ENCODE measurements at places on chromosomes 16 and 17.

- no peak for DNase-seq
Measured at GRCh38 chr17:82153295-82153691, 55.3 kb upstream of the FASN start.

- DNase-seq: no peak
Measured at GRCh38 chr17:73058022-73058421, 34.5 kb downstream of the SLC39A11 start.

GRCh38 chr17:21532763-21533385, 156.7 kb downstream of the KCNJ12 start:
- DNase-seq: no peak

GRCh38 chr17:46756081-46756735, 62.3 kb downstream of the WNT3 start:
- DNase-seq: no peak

- DNase-seq: peak; percentile 95
Measured at GRCh38 chr17:75261336-75262111, at the start of the genes GGA3 and MRPS7. GGA3 (minus strand) TSS chr17:75261606; CDS start chr17:75261587, 19 bp downstream. MRPS7 (plus strand) TSS chr17:75261879; CDS start chr17:75261901, 22 bp downstream.

- DNase-seq: no peak
Measured at GRCh38 chr16:27550582-27550920, 607 bp downstream of the KATNIP start.

DNA sequence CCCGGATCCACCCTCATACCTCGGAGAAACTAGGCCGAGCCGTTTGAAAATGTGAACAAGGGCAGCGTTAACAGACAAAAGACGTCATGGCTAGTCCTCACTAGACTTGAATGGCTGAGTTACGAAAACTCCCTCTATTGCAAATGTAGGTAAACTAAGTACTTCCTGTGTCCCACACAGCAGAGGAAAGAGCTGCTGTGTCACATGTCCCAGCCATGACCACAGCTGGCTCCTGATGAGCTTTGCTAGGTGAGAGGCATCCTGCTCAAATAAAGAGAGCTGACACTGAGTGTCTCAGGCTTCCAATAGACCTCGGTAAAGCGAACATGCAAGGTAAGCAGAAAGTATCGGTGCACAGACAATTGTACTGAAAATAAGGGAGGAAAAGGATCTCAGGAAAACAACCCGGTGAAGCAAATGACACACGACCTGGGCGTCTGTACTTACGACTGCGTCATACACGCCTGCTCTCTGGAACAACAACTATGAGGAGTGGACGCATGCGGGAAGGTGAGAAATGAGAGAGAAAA, 26.0 kb downstream of the TMEM204 start:
- no peak for DNase-seq

- DNase-seq: no peak
Measured at GRCh38 chr16:72198021-72198711, 26.2 kb upstream of the PMFBP1 start.

- no peak for DNase-seq
Measured at GRCh38 chr17:53516636-53517035, 306.1 kb upstream of the KIF2B start.

DNA sequence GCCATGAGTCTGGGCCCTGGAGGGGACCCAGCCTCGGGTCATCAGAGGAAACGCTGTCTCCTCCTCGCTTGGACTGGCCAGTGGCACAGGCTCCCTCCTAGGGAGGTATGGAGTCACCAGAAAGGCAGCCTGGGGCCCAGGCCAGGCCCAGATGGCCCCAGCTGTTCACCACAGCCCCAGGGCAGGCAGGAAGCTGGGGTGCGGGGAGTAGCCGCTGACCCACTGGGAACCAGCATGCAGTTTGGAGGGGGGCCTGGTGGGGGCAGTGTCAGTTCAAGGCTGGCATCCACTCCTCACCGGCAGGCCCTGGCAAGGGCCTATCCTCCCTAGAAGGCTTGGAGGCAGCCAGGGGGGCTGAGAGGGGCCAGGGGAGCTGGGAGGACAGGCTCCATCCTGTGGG, 48.8 kb downstream of the SDK2 start:
- peak; percentile 45 for DNase-seq

DNA sequence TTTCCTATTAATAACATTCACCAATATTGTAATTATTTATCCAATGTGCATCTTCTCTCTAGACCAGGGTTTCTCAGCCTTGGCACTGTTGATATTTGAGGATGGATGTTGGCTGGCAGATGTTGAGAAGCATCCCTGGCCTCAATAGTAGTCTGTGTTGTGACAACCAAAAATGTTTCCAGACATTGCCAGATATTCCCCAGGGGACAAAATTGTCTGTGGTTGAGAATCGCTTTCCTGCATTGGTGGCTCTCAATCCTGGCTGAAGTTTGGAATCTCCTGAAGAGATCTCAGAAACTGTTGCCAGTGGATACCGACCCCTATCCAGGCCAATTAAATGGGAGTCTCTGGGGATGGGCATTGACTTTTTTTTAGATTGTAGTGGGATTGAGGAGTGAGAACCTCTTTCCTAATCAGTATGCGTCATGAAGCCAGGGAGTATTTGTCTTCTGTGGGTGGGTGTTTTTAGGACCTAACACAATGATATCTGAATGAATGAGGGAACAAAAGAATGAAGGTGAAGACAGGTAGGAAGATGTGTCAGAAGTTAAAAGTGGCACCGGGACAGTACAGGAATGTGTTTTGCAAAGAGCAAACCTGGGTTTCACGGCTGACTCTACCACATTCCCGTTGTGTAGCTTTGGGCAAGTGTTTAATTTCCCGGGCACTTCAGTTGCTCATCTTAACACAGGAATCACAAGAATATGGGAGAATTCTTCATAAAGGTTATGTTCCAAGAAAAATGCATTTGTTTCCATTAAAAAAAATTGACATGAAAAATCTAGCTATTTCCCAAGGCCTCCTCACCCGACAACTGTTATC, 24.3 kb downstream of the HSD17B2 start:
- no peak for DNase-seq

GRCh38 chr16:57818377-57819064, 16.2 kb upstream of the KIFC3 start:
- no peak for DNase-seq

- DNase-seq: no peak
Measured at GRCh38 chr17:75447951-75448856, 8.2 kb upstream of the TMEM94 start.

GRCh38 chr17:39949028-39949427, 13.8 kb upstream of the GSDMA start:
- DNase-seq: no peak

DNA sequence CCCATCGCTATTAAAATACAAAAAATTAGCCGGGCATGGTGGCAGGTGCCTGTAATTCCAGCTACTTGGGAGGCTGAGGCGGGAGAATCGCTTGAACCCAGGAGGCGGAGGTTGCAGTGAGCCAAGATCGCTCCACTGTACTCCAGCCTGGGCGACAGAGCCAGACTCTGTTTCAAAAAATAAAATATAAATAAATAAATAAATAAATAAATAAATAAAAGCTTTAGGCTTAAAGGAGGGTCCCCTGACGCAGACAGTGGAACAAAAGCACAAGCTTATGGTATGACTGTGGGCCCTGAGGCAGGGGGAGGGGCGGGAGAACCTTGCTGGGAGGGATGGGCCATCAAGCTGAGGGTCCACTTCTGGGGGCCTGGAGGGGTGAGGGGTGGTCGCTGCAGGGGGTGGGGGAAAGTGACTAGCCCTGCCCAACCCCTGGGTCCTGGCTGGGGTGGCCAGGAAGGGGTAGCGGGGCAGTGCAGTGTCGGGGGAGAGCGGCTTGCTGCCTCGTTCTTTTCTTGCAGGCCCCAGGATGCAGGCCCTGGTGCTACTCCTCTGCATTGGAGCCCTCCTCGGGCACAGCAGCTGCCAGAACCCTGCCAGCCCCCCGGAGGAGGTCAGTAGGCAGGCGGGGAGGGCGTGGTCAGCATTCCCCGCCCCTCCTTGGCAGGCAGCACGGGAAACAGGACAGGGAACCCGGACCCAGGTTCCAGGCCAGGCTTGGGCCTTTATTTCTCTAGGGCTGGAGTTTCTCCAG, 4.7 kb downstream of the SERPINF1 start:
- DNase-seq: no peak

GRCh38 chr17:6910987-6911603, 79.6 kb upstream of the TEKT1 start:
- no peak for DNase-seq

GRCh38 chr16:50282010-50282538, 15.7 kb downstream of the ADCY7 start:
- DNase-seq: peak; percentile 84

GRCh38 chr17:82664701-82665182, 16.5 kb upstream of the WDR45B start:
- no peak for DNase-seq

GRCh38 chr16:23859713-23860269, 24.0 kb downstream of the PRKCB start:
- DNase-seq: no peak

- no peak for DNase-seq
Measured at GRCh38 chr16:265711-266110, 10.0 kb downstream of the RGS11 start.

GRCh38 chr16:49854188-49854795, 1.6 kb downstream of the ZNF423 start:
- DNase-seq: peak; percentile 39

- DNase-seq: no peak
Measured at GRCh38 chr16:79316004-79316458, 284.5 kb downstream of the MAF start.

- DNase-seq: no peak
Measured at GRCh38 chr16:11020388-11020787, 76.0 kb downstream of the CLEC16A start.

DNA sequence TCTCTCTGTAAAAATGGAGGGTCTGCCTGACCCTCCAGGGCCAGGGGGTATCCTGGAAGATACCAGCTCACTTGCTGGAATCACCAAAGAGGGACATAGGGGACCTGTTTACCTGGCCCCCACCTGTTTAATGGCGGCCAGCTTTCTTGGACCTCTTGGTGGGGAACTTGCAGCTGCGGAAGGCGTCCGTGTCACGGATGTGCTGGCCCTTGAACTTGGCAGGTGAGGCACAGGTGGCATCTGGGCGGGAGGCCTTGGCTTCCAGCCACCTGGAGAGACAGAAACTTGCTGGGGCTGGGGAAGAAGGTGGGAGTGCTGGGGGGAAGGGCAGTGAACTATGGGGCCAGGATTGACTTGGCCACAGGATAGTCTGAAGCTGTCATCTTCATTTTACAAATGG, 3.5 kb downstream of the CHAD start:
- no peak for DNase-seq

DNA sequence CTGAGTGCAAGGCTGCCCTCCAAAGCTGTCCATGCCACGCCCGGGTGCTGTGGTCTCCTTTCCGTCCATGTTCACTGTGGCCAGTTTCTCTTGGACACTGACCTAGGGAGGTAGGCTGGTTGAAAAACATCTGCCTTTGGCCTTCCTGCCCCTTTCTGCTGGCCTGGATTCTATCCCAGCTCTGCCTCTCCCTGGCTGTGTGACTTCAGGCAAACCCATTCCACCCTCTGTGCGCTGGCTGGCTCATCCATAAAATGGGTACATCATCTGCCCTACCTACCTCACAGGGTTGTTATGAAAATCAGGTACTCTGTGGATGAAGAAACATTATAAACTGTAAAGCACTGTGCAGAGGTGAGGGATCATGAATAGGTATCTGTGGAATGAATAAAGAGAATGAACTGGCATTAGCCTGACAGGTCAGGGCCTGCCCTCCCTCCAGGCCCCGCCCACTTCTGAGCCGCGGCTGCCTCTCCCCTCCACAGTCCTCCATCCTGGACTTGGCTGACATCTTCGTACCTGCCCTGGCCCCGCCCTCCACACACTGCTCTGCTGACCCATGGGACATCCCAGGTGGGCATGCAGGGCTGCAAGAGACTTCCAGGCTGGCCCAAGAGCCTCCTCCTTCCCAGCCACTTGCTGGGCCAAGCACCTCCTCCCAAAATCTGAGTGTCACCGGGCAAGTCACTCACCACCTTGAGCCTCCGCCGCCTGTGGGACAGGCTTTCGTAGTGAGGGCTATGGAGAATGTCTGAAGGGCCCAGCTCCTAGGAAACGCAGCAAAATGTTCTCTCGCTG, 7.0 kb upstream of the SPATA20 start:
- peak; percentile 76 for DNase-seq

GRCh38 chr17:60077672-60078519, 825 bp downstream of the HEATR6 start:
- DNase-seq: no peak

- DNase-seq: no peak
Measured at GRCh38 chr16:10812312-10813098, 6.1 kb downstream of the TVP23A start.

GRCh38 chr17:81955756-81956544, 5.0 kb downstream of the NOTUM start:
- DNase-seq: no peak

DNA sequence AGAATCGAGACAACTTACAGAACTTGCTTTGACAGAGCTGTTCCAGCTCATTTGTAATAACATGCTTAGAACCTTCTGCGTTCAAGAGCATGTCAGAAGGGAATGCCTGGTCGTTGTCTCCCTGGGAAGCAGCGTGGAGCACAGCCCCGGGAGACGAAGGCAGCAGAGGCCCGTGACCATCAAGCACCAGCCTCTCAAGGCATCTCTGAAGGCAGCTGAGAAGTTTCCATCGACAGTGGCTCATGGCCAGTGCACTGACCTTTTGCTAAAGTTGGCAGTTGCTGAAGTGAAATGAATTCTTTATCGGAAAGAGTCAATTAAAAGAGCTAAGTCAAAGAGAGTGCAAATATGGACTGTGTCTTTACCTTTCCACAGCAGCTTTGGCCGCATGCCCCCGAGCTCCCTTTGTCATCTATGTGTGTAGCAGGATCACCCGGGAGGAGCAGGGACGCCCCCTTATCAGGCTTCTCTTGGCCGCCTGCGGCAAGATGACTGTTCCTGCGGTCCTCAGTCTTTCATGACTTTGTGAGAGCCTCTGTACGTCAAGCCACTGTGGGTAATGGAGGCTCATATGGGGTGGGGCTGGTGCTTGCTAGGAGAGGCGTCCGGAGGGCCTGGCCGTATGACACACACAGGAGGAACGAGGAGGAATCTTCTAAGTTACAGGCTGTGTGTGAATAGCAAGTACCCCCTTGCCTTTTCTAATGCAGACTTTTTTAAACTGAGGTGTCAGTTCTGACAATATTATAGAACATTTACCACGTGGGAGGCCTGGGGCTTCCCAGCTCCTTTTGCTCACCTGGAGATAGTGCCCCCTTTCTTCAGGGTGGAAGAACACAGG, 54.2 kb downstream of the LDHD start:
- DNase-seq: no peak

- DNase-seq: no peak
Measured at GRCh38 chr16:77062878-77063675, 127.9 kb upstream of the MON1B start.
